ENCODE measurements at places on chromosomes 12 and 14.

DNA sequence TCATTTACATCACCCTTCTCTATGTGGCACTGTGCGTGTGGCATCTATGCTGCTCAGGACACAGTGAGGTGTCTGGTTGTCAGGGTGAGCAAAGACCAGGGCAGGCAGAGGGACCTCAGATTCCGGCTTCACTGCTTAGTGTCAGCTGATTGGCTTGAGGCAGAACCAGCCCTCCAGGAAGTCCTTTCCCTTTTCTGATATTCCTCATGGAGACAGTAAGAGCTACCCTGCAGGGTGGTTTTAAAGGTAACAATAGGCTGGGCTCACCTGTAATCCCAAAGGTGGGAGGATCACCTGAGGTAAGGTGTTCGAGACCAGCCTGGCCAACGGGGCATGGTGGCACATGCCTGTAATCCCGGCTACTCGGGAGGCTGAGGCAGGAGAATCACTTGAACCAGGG lies 129.3 kb upstream of the AMIGO2 start:
- no peak for DNase-seq

DNA sequence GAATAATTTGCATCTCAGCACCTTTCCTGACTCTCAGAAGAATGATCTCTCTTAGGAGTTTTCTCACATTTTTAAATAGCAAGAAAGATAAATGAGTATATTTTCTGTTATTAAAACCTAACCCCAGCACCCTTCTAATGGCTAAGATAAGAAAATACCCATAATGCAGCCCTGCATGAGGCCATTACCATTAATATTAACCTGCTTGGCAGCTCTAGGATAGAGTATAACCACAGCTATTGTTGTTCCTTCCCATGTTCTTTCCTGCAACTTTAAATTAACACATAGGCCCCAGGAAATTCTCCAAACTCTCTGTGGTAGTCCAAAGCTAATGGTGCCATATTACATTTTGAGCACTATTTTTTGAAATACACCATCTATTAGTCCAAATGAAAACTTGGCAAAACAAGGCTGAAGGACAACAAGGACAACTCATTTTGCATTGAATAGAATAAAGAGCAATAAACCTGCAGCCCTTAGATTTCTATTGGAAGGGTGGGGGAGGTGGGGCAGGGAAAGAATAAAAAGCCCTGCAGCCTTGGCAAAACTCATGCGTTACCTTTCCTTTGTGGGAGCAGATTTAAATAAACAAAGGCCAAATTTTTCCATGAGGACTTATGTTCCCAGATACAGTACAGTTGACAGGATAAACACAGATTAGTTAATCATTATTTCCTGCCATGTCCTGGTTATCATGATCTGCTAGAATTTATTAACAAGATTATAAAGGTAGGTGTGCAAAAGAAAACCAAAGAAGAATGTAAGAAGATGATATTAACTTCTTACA lies 46.9 kb downstream of the BTG1 start:
- DNase-seq, result no peak

GRCh38 chr14:100856056-100856950 lies 30.4 kb downstream of the MEG3 start:
- DNase-seq, result no peak

- DNase-seq, result no peak
These were observed 214.3 kb downstream of the DPF3 start for GRCh38 chr14:72679536-72680151.

GRCh38 chr12:59695379-59695778 lies 99.5 kb downstream of the SLC16A7 start:
- DNase-seq, result no peak

GRCh38 chr12:59093073-59093772 lies 172.9 kb upstream of the LRIG3 start:
- DNase-seq, result no peak

- no peak for DNase-seq
These were observed 20.9 kb downstream of the PDE6H start for GRCh38 chr12:14993537-14994266.

DNA sequence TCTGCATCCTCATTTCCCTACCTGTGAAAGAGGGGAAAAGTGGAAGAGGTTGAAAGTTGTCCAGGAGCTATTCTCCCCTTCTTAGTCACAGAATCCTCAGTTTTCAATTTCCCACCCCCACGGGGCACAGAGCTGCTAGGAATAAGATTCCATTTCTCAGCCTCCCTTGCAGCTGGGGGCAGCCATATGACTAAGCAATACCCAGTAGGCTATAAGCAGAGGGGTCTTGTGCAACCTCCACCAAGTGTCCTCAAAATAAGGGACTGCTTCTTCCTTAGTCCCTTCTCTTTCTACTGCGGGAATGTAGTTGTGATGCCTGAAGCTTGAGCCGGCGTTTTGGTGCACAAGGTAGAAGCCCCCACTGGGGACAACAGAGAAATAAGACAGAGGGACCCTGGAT lies 40.9 kb downstream of the VWF start:
- no peak for DNase-seq

- DNase-seq, result no peak
These were observed 34.3 kb downstream of the RGS6 start for GRCh38 chr14:71966528-71966927.

DNA sequence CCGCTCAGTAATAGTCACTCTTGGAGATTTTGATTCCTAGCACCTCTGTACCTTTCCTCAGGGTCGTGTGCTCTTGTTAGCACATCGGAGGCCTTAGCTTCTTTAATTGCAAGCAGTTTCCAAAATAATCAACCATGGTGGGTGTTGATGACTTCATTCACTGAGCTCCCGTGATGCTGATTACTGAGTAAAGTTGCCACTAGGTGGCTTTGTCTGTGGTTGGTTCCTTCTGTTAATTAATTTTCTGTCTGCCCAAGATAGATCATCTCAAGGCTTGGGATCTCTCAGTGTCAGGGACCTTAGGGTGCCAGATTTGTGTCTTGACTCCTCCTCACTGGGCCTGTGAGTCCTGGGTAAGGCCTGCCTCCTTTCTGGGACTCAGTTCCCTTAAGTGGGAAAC lies 54.3 kb downstream of the PTPN11 start:
- peak; percentile 21 for DNase-seq

GRCh38 chr14:98022541-98023520 lies 1225.6 kb downstream of the VRK1 start:
- no peak for DNase-seq

DNA sequence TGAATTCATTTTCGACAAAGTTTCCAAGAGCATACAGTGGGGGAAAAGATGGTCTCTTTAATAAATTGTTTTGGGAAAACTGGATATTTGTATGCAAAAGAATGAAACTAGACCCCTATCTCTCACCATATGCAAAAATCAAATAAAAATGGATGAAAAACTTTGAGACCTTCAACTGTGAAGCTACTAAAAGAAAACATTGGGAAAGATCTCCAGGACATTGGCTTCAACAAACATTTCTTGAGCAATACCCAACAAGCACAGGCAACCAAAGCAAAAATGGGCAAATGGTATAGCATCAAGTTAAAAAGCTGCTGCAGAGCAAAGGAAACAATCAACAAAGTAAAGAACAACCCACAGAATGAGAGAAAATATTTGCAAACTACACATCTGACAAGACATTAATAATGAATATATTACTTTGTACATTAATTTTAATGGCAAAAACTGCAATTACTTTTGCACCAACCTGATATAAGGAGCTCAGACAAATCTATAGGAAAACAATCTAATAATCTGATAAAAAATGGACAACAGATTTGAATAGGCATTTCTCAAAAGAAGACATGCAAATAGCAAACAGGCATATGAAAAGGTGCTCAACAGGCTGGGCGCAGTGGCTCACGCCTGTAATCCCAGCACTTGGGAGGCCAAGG lies 50.7 kb downstream of the NUBPL start:
- no peak for DNase-seq

DNA sequence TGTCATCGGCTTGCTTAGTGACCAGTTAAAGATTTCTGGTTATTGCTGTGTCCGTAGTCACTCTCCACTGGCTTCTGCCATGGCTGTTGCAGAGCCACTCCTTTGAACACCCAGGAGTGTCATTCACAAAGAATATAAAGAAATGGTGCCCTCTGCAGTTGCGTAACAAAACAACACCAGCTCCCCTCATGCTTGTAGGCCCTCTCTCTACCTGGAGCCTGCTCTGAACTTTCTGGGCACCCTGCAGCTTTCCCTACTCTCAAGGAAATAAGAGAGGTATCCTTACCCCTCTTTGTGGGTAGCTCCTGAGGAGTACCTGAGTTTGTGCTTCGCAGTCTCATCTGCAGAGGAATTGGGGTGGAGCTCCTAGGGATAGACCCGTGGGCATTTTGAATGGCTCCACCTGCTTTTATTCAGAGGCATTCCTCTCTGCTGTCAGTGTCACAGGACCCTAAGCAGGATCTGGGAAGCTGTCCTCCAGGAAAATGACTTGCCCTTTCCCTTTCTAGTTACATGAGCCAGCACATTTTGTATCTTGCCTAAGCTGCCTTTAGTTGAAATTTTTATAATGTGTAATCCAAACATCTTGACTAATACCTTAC lies 97.2 kb upstream of the TMEM260 start:
- peak; percentile 19 for DNase-seq

GRCh38 chr12:94532490-94533422 lies 73.1 kb upstream of the CEP83 start:
- DNase-seq, result peak; percentile 80

GRCh38 chr12:94255006-94255405 lies 106.6 kb downstream of the PLXNC1 start:
- no peak for DNase-seq

DNA sequence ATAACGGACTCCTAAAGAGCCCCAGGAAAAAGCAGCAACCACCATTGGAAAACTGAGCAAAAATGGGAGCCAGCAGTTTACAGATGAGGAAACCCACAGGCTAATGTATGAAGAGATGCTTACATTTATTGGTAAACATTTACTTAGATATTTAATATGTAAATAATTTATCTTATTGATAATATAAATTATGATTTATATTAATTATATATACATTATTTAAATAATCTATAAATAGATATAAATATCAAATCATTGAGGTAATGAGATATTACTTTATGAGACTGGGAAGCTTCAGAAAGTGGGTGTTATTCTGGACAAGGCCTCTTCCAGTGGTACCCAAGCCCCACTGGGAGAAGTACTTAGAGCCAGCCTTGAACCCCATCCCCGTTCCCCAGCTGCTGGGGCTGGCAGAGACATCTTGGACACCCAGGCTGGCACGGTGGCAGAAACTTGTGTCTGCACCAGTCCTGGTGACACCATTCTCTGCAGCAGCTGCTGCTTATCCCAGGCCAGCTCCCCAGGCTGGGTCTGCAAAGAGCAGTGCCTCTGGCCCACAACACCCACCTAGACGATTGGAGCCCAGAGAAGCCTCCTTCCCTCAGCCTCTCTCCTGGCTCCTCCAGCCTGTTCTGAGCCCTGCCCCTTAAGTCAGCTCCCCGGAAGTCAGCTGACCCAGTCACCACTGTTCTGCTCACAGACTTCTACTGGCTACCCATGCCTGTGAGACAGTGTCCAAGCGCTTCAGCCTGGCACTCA lies 25.9 kb downstream of the ISCA2 start:
- DNase-seq, result no peak

DNA sequence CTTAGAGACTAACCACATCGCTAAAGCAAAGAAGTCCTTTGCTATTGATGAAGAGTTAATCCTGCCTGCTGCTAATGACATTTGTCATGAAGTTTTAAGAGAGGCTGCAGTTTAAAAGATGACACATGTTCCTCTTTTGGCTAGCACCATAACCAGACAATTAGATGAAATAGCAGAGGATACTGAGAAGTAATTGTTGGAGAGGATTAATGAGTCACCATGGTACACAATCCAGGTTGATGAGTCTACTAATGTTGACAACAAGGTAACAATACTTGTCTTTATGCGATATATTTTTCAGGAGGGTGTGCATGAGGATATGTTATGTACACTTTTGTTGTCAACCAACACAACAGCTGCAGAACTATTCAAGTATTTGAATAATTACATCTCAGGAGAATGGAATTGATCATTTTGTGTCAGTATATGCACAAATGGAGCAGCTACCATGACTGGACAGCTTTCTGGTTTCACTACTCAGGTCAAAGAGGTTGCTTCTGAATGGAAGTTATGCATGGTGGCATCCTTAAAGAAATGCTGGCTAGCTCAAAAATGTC lies 56.7 kb downstream of the LRRIQ1 start:
- DNase-seq, result no peak

DNA sequence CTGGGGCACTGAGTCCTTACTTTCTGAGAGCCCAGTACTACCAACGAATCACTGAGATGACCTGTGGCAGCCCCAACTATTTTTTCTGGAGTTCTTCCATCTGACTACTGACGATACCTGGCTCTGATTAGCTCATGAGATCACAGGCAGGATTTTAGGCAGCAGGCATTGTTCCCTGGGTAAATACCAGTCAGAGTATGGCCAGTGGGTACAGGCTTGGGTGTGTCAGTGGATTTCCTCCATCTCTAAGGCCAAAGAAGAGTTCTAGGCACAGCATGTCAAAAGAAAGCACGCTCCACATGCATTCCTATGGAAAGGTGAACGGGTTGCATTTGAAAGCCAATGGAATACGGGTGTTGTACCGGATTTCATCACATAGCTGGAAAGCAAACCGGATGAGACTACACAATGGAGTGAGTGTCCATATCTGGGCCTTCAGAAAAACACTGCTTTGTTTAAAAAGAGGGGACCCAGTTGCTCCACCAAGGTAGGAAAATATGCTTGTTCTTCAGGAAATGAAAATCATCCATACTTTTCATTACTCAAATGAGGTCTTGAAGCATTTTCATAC lies 55.0 kb downstream of the PAX9 start:
- DNase-seq, result no peak

GRCh38 chr14:72714871-72715214 lies 179.1 kb downstream of the DPF3 start:
- DNase-seq, result no peak

DNA sequence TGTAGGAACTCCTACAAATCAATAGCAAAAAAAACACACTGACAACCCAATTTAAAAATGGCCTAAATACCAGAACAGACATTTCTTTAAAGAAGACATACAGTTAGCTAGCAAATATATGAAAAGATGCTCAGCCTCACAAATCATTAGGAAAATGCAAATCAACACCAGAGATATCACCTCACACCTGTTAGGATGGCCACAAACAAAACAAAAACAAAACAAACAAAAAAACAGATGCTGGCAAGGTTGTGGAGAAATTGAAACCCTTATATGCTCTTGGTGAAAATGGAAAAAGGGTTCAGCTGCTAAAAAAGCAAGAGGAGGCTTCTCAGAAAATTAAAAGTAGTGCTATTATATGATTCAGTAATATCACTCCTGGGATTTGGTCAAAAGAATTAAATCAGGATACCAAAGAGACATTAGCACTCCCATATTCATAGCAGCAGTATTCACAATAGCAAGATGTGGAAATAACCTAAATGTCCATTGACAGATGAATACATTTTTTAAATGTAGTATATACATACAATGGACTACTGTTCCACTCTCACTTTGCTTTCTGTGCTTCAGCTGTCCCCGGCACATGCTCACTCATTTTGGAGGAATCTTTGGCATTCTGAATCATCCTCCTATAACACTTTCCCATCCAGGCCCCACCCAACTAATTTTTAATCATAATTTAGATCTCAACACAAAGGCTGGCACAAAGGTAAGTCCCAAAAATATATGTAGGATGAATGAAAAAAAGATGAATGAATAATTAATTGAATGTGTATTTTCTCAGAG lies 99.1 kb downstream of the SYT1 start:
- DNase-seq, result peak; percentile 45

- no peak for DNase-seq
These were observed 47.5 kb downstream of the PRMT8 start for GRCh38 chr12:3538466-3539030.

GRCh38 chr14:64196814-64197411 lies 97.3 kb downstream of the ESR2 start:
- no peak for DNase-seq

GRCh38 chr14:68285421-68286179 lies 466.0 kb downstream of the RAD51B start:
- DNase-seq, result no peak

- DNase-seq, result no peak
These were observed 183.6 kb upstream of the GRIP1 start for GRCh38 chr12:66862356-66862985.

Data from ACHN (cell line).